ENCODE measurements at places on chromosomes 3 and 15. TPM values are rescaled to one million over a fixed set of nuclear protein-coding genes. Genes with fewer than 3 reads are reported as not detected.
A peak's percentile ranks its signal among the peaks of the same experiment; 100 is the strongest.

Gene AHSG
- not detected for total RNA-seq

GRCh38 chr3:155492841-155493240 lies 199.4 kb upstream of the STRIT1 start:
- DNase-seq: no peak

GRCh38 chr3:115595611-115596275 lies 27.6 kb upstream of the GAP43 start:
- no peak for DNase-seq

GRCh38 chr15:89776274-89777072 lies at the start of gene MESP2:
Gene MESP2 (plus strand): TSS chr15:89776332. CDS start chr15:89776358, 26 bp downstream.
- peak; percentile 89 for DNase-seq

DNA sequence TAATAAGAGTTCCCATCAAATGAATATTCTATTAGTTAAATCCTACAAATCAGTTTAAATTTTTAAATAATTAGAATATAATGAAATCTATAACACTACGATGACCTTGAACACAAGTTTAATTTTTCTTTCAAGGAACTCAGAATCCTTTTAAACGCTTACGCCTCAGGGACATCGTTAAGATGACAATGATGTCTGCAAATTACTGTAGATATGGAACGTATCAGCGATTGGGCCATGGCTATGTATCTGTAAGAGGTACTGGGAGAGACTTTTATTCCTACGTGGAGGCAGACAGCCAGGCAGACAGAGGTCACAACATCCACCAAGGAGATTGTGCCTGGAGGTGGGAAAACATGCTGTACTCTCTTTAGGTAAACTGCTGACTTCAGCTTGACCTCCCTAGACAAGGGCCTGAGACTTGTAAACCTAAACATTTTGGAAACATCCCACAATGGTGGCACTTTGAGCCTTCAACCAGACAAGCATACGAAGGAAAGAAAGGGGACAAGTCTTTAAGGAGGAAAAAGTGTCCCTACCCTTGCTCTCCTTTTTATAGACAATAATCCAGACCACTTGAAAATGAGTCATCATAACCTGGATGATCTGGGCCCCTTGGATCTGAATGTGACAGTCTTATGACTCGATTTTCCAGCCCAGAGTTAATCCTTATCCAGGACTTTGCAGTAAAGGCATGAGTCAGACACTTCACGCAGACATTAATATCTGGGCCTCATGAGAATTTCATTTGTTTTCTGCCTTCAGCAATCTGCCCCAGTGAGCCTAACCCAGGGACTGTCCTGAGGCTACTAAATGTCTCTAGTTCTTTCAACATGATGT lies 6.8 kb upstream of the LDHAL6B start:
- DNase-seq: no peak

Gene MORF4L1
- total RNA-seq: 289 TPM

DNA sequence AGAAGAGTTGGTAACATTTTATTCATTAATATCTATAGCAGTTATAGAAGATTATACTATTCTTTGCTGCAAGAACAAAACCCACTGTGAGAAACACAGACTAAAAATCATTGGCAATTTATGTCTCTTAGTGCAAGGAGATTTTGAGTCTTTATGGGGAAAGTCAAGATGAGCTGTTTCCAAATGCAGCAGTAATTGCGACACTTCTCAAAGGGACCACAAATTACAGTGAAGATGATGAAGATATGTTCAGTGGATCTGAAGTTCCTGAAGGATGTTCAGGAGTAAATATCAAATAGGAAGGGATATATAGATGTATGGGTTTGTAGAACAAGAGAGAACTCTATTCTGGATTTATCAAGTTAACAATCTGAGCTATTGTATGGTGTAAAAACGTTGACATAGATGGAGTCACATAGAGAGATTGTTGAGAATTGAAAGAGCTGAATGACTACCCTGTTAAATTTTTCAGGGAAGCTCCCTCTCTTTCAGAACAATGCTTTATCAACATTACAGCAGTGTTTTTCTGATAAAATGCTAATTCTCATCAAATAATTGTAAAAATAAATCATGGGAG lies 71.8 kb downstream of the DTWD1 start:
- no peak for DNase-seq

- DNase-seq: no peak
Observed at GRCh38 chr3:140341817-140342403, 336.0 kb upstream of the TRIM42 start.

- DNase-seq: no peak
Observed at GRCh38 chr3:128590948-128591347, 59.7 kb downstream of the RPN1 start.

GRCh38 chr3:47412842-47413520 lies 32.2 kb downstream of the PTPN23 start:
- DNase-seq: no peak

Gene TCTA
- 38.8 TPM for total RNA-seq

- DNase-seq: peak; percentile 47
Observed at GRCh38 chr3:98770261-98771039, 7.3 kb downstream of the ST3GAL6 start.

Gene SLC9C1
- not detected for total RNA-seq

GRCh38 chr15:76199106-76200082 lies 111.9 kb downstream of the ETFA start:
- DNase-seq: no peak

DNA sequence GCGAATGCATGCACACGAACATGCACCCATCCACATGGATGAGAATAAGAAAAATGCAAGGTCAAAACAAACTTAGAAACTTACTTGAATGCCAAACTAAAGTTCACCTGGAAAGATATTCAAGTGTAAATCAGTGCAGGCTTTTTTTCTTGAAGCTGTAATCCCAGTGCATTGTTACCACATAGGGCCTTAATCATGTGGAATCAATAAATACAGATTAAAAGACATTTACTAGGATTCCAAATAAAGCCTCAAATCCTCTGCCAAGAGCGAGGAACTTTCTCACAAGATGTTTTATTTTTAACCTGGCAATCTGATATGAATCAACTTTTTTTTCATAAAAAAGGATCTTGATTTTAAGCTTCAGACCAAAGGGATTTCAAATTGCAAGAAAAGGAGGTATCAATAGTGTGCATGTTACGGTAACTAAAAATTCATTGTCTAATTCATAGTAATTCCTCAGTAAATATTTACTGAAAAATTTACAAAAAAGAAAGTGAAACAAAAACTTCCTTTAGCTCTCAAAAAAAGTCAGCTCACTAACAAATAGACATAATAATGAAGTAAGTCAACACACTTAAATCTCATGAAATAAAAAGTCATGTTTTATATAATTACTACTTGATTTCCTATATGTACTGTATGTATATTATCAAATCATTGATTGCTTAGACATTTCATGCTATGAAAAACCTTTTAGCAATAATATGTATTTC lies 978.6 kb downstream of the PLOD2 start:
- DNase-seq: no peak

GRCh38 chr3:26460985-26461384 lies 161.6 kb upstream of the LRRC3B start:
- DNase-seq: no peak

- DNase-seq: no peak
Observed at GRCh38 chr3:171399842-171400241, 60.4 kb downstream of the TNIK start.

- no peak for DNase-seq
Observed at GRCh38 chr15:29097168-29097567, 172.5 kb downstream of the NSMCE3 start.

GRCh38 chr3:67327582-67327981 lies 326.8 kb downstream of the SUCLG2 start:
- DNase-seq: no peak

DNA sequence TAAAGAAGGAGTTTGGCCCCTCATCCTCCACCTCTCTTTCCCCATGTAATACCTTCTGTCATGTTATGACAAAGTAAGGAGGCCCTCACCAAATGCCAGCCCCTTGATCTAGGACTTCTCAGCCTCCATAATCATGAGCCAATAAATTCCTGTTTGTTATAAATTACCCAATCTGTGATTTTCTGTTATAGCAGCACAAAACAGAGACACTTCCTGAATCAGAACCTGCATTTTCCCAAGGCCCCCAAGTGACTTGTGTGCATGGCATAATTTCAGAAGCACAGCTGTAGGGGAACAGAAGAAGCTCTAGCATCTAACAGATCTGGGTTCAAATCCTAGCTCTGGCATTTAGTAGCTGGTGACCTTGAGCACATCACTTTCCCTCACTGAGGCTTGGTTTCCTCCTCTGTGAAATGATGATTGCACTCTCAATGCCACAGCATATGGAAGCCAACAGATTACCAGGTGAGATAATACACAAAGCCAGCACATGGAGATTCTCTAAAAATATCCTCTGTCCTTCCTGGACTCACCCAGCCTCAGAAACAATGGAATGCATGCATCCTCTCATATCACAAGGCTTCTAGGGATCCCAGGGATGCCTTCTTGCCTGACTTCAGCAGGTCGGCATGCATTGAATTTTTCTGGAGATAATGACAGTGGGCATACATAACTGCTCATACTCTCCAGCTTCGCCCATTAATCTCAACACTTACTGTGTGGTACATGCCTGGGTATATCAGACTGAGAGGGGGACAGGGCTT lies 26.3 kb downstream of the TLNRD1 start:
- DNase-seq: no peak

Gene CHST13
- 1.5 TPM for total RNA-seq

GRCh38 chr3:164387236-164387635 lies 691.1 kb downstream of the SI start:
- DNase-seq: no peak

DNA sequence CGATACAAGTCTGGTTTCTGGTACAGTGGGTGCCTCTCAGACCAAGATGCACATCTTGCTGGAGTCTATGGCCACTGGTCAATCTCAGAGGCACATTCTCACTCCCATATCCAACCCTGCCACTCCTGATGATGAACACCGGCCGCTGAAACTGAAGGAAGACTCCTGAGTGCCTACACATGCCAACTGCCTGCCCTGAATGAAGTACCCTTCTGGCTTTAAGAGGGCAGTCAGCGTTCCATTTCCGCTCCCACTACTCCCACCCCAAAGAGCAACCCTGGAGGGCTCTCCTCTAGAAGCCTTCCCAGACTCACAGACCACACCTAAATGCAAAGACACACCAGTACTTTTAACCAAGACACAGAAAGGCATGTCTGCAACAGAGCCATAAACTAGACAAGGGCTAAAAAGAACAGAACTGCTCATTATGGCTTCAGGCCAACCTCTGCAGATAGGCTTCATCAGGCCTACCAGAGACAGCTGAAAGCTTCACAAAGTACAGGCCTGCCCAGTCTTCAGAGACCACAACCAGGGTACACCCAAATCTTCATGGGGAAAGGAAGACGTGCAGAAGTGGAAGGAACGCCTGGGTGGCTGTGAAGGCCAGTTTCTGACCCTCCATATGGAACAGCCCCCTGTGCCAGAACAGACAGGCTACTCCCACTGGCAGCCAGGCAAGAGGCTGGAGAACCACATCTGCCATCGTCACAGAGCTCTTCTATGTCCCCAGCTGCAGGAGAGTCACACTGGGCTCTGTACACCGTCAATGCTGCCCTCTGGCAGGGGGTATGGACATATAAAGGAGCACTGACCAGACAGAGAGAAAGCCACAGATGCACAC lies 14.3 kb downstream of the ANP32A start:
- DNase-seq: no peak

GRCh38 chr15:38683382-38684242 lies 119.0 kb upstream of the RASGRP1 start:
- peak; percentile 53 for DNase-seq

DNA sequence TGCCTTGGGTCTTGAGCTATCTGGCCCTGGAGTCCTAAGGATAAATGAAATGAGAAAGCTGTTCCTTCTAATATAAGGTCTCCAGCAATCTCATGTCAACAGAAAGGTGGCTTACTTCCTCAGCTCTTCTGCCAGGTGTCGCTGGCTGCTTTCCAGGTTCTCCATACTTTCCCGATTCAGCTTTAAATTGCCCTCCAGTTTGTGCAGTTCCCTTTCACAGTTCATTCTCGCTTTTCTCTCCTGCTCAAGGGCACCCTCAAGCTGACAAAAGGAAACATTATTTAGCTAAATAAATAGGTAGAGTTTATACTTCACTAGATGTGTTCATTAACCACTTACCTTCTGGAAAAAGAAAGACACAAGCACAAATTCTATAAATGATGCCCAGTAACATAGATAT lies 73.0 kb downstream of the MYH15 start:
- DNase-seq: no peak

All from lower lobe of right lung (tissue), 2 donors.